ENCODE measurements at places on chromosomes 2 and 18.

DNA sequence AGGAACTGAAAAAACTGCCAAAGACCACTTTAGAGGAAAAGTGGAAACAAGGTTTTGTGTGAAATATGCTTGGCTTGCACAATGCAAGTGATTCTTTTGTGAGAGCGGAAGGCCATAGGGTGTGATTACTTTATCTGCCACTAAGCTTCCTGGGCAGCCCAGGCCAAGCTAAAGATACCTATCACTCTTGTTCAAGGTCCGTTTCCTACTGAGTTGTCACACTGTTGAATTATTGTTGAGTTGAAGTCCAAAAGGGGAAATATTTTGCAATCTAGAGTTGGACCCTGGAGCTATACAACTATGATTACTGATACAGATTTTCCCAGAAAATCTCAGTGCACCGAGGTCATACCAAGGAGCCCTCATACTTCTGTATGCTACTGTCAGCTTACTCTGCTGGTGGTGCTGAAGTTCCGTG lies 72.7 kb upstream of the CTAGE1 start:
- DNase-seq, result no peak

GRCh38 chr2:8612734-8613179 lies 69.1 kb upstream of the ID2 start:
- no peak for DNase-seq

DNA sequence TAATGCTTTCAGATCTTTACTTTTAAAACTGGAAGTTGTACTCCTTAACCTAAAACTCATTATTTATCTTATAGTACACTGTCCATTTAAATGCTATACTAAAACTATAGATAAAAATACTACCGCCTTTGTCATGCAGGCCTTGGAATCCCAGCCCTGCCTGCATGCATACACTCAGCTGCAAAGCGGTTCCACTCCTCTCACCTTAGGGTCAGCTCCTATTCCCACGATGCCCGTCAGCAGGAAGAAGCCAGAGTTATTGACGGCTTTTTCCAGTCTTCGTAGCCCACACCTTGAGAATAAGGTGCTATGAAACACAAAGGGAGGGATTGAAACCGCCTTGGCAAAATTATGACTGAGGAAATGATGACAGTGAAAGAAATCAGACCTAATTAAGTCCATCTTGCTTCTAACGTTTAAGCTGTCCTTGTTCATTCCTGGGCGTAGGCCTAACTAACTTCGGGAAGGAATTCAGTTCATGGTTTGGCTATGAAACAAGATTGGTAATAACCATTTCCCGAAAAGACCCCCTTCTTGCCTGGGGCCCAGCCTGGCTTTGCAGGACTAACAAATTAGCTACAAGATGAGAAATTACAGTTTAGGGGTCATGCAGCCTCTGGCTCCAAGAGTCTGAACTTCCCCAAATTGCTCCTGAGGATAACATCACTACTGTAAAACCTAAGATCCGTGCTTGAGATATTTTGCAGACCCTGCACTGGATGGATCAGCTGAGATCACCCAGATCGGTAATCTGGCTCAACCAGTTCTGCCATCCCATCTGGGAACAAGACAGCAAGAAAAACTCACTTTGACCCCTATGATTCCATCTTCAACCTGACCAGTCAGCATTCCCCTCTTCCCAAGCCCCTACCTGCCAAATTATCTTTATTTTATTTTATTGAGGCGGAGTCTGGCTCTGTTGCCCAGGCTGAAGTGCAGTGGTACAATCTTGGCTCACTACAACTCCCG lies 17.1 kb downstream of the EPB41L5 start:
- no peak for DNase-seq

DNA sequence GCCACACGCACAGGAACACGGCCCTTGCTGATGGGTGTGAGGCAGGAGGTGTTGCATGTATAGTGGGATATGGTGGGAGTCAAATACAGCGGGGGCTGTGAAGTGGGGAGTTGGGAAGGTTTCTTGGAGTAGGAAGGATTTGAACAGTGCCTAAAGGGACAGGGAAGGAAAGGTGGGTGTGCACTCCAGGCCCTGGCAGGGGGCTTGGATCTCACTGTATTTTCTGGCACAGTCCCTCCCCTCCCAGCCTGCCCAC lies 6.9 kb downstream of the RAB31 start:
- no peak for DNase-seq

GRCh38 chr18:5419601-5420000 lies 124.1 kb upstream of the ZBTB14 start:
- DNase-seq, result no peak

Data from fibroblast of lung (primary cell).